ENCODE measurements at places on chromosomes 6 and 20.

- DNase-seq: no peak
These were observed 15.0 kb downstream of the RWDD1 start for GRCh38 chr6:116586276-116586675.

DNA sequence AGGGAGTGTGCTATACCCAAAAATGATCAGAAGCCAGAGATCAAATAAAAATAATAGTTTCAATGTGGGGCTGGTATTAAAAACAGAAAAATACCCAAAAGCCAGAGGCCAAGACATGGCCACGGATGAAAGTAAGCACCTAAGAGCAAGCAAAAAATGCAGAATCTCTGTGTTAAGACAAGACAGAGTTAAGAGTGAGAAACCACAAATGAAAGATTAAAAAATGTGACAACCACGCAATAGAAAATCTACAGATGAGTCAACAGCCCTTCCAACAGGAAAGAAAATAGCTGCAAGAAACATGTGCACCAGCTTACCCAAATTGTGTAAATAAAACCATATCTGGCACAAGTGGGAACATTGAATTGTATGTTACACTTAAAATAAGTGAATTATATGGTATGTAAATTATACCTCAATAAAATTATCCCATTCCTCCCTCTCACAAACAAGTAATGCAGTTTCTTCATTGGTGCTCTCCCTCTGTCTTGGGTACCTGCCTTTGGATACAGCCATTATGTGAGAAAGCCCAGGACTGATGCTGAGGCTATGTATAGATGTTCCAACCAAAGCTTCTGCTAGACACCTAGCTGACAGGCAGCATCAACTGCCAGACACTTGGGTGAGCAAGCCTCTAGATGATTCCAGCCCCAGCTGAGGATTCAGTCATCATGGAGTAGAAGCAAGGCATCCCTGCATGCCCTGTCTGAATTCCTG lies 55.3 kb upstream of the UFL1 start:
- DNase-seq: no peak

DNA sequence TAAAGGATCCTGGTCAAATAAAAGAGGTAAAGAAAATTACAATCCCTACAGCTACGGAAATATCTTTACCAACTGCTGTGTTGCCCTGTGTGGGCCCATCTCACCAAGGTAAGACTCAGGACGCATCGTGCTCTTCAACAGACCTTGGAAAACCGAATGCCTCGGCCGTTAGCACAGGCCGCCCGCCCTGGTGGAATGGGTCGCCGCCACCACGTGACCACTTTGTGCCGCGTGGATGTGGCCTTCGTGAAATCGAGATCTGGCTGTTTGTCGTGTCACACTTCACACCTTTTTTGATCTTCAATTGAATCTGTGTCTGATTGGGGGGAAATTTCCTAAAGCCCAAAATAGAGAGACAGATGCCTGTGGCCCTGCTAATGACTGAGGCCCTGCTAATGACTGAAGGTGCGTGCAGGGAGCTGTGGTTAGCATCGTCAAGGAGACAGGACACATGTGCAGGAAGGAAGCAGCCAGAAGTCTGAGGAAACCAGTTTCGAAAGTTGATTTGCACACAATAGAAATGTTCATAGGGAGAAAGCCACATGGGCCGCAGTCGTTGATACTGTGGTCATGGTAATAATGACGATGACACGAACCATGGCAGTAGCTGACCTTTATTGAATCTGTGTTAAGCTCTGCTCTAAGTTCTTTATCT lies 175.7 kb upstream of the SNX9 start:
- DNase-seq: no peak

DNA sequence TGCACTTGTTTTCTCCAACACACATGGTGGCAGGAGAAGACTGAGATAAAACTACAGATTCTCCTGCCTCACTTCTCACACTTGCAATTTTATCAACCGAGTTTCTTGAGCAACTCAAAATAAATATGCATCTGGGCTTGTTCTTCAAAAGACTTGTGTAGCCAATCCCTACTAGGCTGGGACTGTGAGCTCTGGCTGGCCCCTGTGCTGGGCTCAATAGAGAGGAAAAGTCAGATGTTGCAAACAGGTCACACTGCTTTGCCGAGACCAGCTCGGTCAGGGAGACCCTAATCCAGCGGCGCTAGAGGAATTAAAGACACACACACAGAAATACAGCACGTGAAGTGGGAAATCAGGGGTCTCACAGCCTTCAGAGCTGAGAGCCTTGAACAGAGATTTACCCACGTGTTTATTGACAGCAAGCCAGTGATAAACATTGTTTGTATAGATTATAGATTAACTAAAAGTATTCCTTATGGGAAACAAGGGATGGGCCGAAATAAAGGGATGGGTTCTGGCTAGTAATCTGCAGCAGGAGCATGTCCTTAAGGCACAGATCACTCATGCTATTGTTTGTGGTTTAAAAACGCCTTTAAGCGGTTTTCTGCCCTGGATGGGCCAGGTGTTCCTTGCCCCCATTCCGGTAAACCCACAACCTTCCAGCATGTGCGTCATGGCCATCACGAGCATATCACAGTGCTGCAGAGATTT lies 32.7 kb downstream of the FAM50B start:
- no peak for DNase-seq

DNA sequence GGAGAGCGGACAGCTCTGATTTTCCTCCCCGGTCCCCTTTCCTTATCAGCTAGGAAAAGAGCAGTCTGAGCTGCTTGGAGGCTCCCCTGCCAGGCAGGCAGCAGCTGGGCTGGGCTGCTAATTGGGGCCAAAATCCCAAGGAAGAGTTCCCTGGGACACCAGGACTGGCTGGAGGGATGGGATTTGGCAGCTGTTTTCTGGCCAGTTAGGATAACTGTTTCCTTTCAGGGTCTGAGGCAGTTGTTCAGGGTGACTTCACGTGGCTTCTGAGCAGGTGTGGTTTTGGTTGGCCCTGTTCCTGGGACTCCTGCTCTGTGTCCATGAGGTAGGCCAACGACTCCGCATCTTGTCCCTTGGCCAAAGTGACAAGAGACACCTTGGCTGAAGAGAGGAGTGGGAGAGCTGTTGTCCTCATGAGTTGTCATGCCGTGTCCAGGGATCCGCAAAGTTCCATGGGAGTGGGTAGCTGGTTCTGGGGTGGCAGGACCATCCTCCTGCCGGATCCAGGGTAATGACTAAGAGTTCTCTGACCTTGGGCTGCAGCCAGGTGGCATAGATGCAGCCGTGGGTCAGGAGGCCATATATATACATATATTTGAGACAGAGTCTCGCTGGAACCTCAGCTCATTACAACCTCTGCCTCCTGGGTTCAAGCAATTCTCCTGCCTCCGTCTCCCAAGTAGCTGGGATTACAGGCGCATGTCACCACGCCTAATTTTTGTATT lies 21.2 kb downstream of the MRPS18A start:
- DNase-seq: no peak

Measured in EH (cell line).